ENCODE measurements at places on chromosomes 4 and X.

GRCh38 chr4:53782458-53782845 lies 191.2 kb upstream of the LNX1 start:
- no peak for DNase-seq

GRCh38 chrX:20527558-20528011 lies 260.9 kb upstream of the RPS6KA3 start:
- DNase-seq = no peak

DNA sequence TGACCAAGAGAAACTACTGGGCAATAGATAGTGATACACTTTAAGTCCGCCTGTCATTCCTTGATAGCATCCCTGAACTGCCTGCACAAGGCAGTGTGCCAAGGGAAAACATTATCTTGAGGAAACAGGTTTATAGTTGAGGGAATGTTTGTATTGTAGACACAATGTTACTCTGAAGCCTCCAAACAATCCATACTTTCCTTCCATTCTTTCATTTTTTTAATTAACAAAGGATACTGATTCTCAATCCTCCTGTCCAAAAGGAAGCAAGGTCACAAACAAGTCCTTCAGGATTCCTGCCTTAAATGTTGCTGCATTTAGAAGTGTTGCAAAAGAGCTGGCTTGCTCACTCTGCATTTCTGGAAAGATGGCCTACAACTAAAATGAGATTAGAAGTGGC lies 61.7 kb upstream of the PRSS48 start:
- no peak for DNase-seq

GRCh38 chr4:38872620-38873019 lies 5.0 kb downstream of the FAM114A1 start:
- DNase-seq = no peak

GRCh38 chr4:99121008-99121407 lies 23.1 kb downstream of the ADH4 start:
- no peak for DNase-seq

DNA sequence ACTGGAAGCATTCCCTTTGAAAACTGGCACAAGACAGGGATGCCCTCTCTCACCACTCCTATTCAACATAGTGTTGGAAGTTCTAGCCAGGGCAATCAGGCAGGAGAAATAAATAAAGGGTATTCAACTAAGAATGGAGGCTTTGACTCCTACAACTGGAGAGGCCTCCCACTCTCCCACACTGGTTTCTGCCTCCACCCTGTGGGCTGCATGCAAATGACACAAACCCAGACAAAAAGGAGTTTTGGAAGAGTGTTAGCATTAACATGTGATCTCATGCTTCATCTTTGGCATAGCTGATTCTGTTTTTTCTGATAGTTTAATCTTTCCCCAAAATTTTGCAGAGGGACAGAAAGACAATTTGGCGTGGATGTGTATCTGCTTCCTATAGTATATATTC lies 80.8 kb upstream of the IQCM start:
- DNase-seq = no peak

DNA sequence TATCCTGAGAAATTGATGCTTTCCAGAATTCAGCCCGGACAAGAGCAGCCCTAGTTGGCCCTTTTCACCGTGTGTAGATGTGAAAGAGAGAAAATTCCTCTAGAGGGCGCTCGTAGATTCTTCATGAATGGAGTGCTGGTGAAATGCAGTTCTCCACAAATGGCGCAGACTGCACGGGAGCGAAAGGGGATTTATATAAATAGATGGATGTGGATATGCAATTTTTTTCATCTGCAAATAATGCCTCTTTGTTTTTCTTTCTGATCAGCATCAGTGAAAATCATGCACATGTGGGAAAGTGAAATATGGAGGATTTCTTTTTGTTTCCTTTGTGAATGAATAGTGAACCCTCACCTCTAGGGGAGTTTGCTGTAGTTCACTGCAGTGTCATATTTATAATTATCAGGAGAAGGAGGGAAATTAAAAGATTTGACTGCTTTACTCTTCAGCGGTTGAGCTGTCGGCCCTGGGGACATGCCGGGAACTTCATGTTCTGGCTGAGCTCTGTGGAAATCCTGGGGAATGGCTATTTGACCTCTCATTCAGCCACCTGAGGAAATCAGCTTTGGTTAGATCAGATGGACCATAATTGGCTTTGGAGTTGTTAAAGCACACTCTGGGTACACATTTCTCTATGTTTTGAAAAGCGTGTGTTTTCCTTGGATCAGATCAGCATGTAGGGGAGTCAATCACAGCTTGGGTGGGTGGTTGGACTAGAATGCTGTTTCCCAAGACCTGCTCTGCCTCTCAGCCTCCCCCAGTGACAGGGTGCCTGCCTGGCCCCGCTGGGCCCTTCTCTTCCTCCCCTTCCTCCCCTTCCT lies 115.0 kb upstream of the SHISA3 start:
- peak; percentile 9 for DNase-seq

GRCh38 chr4:48223633-48224295 lies 45.9 kb downstream of the TEC start:
- no peak for DNase-seq

GRCh38 chr4:102139932-102140331 lies 205.3 kb downstream of the SLC39A8 start:
- no peak for DNase-seq

DNA sequence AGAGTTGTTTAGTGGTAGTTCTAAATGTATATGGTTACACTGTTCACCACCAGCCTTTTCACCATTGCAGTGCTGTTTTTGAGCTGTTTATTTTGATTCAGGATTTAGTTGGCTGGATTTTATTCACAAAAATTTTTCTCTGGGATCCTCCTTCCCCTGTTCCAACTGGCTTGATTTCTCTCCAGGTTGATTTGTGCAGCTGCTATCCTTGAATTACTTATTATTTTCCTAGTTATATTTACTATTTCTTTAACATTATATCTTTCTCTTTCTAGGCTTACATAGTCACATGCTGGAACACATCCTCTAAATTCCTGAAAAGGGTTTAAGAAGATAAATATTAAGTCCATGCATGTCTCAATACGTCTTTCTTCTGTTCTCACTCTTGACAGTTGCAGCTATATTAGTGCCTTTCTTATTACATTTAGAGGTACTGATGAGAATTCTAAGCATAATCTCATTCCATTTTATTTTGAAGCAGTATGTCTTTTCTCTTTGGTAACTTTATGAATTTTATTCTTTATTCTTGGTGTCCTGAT lies 82.2 kb downstream of the SUPT20HL2 start:
- no peak for DNase-seq

- no peak for DNase-seq
Measured at GRCh38 chr4:41880022-41880837, 55.0 kb upstream of the TMEM33 start.

DNA sequence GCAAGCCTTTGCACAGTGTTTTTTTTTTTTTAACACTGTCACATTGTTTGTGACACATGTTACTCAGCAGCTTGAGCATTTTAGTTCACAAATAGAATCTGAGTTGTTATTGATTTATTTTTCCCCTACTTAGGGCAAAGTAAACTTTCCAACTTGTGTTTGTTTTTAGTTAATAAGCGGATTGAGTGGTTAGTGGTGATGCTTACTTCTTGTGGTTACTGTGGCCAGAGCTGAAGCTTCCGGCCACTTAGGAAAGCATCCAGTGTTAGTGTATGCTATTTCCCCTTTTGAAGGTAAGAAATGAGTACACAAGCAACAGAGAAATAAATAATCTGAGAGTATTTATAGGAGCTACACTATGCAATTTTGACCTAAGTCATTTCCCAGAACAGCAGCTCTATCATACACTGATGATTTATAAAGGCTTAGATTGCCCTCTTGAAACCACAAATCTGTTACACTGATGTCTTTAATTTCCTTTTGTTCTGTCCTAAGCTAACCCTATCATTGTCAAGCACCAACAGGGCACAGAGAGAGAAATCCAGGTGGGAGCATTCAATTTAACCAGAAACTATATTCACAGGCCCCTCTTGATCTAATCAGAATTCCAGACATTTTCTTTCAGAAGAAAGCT lies 2464.6 kb downstream of the PCDH7 start:
- no peak for DNase-seq

- DNase-seq = no peak
Measured at GRCh38 chr4:113708250-113708649, 53.3 kb downstream of the CAMK2D start.

GRCh38 chrX:41518841-41519220 lies 71.7 kb downstream of the NYX start:
- DNase-seq = no peak

All from stimulated activated naive CD8-positive, alpha-beta T cell treated with anti-CD3 and anti-CD28 coated beads, Interleukin-15, Interleukin-2, amounts not matched to agents 100 U/mL and 50 U/mL, for 24 hours (primary cell).